ENCODE measurements at places on chromosomes 3 and 15.

- DNase-seq = no peak
These were observed 26.7 kb downstream of the SLCO2A1 start for GRCh38 chr3:134003066-134003465.

GRCh38 chr15:65985387-65985786 is 116.1 kb downstream of the RAB11A start:
- DNase-seq = no peak

GRCh38 chr3:24378313-24378712 is 116.3 kb downstream of the THRB start:
- no peak for DNase-seq

- no peak for DNase-seq
These were observed 219.8 kb downstream of the ULK4 start for GRCh38 chr3:41742121-41742520.

GRCh38 chr15:49964061-49964460 is 155.0 kb downstream of the ATP8B4 start:
- no peak for DNase-seq

- DNase-seq = no peak
These were observed 114.1 kb upstream of the TPM1 start for GRCh38 chr15:62928242-62928999.
